ENCODE measurements at places on chromosomes 2 and 18.

DNA sequence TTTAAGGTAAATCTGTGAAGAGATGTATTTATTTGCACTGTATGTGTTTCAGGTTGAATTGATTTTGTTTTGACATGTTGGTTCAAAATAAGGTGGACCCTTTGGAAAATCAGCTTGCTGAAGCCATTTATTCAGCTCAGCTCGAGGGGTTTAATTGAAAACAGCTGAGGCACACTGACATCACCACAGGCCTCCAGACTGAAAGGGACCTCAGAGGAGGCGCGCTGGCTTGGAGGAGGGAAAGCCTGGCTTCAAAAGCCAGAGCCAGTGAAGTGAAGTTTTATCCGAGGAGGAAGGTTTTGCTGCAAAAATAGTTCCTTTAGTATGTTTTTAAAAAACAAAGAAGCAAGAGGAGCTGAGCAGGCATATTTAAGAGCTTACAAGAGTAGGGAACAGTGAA lies 26.9 kb upstream of the DNMT3A start:
- no peak for DNase-seq

GRCh38 chr2:171307560-171307959 lies 126.2 kb downstream of the METTL8 start:
- DNase-seq, result no peak

DNA sequence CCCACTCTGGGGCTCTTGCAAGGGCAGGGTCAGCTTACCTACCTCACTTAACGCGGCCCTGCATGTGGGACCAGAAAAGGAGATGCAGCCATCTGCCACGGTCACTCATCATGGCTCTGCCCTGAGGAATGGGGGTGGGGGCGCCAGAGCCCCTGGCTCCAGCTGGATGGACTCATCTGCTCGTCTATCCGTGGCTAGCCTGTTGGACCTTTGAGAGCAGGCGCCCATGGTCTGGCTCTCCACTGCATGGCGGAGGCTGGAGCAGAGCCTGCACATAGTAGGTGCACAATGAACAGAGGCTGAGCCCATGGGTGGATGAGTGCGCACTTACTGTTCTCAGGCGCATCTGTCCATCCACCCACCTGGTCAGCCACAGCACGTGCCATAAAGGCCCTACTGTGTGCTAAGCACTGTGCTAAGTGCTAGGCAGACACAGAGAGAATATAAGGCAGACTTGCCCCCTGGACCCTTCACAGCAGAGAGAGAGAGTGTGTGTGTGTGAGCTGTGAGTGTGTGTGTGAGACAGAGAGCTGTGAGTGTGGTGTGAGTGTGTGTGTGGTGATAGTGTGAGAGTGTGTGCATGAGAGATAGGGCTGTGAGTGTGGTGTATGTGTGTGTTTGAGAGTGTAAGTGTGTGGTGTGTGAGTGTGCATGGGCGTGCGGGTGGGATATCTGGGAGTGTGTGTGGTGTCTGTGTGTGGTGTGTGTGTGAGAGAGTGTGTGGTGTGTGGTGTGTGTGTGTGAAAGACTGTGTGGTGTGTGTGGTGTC lies 151.3 kb downstream of the TFCP2L1 start:
- no peak for DNase-seq

DNA sequence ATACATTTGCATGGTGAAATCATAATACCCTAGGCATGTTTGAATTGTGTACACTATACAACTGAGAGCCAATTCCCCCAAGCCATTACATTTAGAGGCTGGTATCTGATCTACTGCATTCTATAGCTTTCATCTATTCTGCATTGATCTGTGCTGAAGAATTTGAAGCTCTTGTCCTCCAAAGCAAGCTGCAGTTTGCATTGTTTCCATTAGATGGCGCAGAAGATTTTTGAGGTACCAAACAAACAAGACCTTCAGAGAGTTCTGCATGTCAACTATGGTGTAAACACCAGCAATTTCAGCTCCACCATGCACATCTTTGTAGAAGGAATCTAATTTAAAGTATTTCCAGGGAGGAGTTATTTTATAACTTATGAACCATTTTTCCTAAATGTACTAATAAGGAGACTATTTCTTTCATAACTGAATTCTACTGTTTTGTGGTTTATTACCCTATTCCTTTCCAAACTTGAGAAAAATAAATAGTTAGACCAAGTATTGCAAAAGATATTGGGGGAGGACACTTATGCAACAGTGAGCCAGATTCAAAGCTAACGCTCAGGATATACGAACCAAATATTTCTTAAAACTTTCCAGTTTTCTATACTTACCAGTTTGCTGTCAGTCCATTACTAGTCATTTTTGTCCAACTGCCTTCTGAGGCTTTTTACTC lies 761.8 kb upstream of the ACVR2A start:
- DNase-seq, result peak; percentile 60

GRCh38 chr2:208608122-208608835 lies 201.7 kb downstream of the PTH2R start:
- DNase-seq, result no peak

DNA sequence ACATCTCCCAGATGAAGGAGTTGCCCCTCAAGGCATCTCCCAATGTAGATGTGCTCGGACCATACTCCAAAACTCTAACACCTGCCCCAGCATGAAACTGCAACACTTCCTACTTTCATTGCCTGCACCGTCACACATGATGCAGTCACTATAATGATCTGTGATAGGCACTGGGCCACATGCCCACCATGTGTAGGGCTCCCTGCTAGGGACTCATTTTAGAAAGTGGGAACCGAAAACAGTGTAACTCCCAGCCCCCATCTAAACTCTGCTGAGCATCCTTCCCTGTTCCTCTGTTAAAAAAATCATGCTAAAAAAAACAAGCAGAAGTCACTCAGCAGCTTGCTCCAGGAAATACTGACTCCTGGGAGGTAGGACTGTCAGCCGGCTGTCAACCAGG lies 496.1 kb upstream of the RAB6C start:
- no peak for DNase-seq

DNA sequence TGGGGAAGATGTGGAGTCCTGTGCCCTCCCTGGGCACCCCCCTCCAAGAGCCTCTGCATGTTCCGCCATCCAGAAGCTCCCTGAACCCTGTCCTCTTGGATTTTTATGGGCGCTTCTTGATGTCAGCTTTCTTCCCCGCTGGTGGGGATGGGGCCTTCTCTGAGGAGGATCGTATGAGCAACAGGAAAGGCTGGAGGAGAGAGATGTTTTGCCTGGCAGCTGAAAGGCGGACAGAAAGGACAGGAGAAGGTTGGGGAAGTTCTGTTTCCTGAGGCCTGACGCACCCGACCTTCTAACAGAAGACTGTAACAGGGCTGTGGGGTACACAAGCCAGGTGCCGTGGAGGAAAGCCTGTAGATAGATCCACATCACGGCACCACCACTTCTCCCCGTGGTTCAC lies 238.8 kb downstream of the LDLRAD4 start:
- no peak for DNase-seq

- DNase-seq, result no peak
Measured at GRCh38 chr18:55253814-55254213, 294.6 kb upstream of the CCDC68 start.

- DNase-seq, result no peak
Measured at GRCh38 chr2:78978340-78978739, 47.2 kb upstream of the REG3G start.

- no peak for DNase-seq
Measured at GRCh38 chr2:28225473-28226080, 167.1 kb upstream of the FOSL2 start.

GRCh38 chr2:128746356-128746755 lies 427.7 kb upstream of the HS6ST1 start:
- no peak for DNase-seq

DNA sequence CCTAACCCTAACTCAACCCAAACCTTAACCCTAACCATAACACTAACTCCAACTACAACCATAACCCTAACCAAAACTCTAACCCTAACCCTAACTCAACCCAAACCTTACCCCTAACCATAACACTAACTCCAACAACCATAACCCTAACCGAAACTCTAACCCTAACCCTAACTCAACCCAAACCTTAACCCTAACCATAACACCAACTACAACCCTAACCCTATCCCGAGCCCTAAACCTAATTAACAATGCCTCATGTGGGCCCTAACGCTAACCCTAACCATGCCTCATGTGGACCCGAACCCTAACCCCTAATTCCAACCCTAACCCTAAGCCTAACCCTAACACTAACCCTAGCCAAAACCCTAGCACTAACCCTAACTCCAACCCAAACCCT lies 11.5 kb upstream of the GPR35 start:
- no peak for DNase-seq

- no peak for DNase-seq
Measured at GRCh38 chr2:241615041-241615440, 21.9 kb downstream of the THAP4 start.

DNA sequence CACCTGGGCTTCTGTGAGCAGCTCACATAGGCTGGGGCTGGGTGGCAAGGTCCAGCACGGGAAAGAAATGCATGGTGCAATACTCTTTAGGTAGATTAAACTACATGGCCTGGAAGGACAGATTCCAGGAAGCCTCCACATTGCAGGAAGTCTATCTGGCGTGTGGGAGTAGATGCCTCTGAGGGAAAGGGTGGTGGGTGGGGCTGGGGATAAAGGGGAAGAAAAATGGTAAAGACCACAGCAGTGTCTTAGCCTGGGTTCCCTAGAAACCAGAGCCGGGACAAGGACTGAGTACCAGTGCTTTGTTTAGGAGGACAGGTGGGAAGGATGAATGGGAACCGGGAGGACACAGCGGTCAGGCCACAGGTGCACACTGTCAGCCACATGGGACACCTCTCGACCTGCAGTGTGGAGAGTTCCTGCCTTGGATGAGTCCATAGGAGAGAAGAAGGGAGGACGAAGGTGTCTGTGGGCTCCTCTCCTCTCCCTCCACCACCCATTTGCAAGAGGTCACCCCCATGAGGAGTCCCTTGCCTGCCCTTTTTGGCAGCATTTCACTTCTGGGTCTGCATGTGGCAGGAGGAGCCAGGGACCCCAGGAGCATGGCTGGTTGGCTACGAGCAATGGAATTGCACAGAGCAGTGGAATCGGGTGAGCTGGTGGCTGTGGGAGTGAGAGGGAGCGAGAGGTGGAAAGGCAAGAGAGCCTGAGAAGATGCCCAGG lies 91.5 kb upstream of the HS6ST1 start:
- no peak for DNase-seq

DNA sequence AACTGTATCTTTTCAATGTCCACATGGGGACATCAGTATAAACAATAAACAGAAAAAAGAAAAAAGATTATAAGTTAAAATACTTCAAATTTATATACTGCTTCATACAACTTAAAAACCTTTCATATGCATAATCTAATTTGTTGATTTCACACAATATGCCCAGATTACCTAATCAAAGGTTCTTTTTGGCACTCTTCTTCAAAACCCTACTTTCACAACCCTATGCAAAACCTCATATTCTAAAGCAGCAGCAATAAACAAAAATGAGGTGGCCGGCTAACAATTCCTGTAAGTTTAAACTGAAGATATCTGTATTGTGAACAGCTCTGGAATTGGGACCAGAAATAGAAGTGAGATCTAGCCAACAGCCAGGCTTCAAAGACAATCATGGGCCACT lies 28.6 kb downstream of the STK17B start:
- no peak for DNase-seq

GRCh38 chr2:239257511-239257937 lies 143.3 kb downstream of the HDAC4 start:
- peak; percentile 38 for DNase-seq

DNA sequence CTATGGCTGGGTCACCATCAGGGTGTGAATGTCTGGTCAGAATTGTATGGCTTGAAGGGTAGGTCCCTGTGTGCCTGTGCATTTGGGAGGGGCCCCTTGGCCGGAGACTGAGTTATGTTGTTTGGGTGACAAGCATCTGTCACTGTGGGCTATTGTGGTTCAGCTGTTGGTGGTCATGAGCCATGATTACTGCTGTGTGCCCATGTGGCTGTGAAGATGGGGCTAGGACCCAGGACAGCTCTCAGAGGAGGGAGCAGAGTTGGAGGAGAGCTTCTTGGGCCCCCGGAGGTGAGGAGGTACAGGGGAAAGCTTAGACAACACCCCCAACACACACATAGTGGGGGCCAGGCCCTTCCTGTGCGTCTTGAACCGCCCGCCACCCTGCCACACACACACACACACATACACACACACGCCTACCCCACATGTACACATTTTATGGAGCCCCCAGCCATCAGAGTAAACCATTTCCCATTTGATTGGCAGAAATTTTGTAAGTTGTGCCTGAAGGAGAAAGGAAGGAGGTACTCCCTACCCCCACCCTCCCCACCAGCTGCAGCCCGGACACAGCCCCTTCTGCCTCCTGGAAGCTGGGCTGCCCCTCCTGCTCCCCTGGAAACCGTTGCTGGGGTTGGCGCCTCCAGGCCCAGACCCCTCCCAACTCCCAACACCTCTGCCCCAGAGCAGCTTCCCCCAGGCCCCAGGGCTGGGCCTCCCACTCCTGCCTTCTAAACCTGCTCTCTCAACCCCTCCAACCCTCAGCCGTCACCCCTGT lies 2.0 kb downstream of the GAREM2 start:
- no peak for DNase-seq

GRCh38 chr2:143603035-143603655 lies 473.9 kb downstream of the ARHGAP15 start:
- DNase-seq, result no peak

DNA sequence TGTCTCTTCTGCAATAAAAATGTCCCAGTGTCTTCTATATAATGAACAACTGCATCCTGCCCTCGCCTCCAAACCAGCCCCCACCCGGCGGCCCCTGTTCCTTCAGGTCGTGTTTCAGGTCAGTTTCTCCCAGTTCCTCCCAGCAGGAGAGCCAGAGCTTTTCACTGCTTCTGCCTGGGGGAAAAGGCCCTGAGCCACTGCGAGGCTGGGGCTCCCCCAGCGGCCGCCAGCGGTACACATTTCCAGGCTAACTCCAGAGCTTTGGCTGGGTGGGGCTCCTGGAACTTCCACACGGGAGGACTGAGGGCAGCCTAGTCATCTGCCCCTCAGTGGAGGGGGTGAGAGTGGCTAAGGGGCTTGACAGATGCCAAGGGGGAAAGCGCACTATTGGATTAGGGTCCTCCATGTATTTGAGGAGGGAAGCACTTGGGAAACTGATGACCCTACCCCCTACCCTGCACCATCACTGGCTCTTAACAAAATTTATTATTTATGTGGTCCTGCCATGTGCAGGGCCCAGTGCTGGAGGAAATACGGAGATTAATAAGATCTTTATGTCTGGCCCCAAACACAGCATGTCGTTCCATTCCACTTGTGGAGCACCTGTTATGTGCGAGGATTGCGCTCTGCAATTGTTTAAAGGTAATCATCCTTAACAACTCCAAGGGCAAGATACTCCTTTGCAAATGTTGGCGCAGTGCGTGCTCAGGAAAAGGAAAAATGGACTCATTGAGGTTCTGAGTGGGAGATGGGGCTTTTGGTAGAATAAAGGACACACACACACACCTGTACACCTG lies 17.3 kb upstream of the CYS1 start:
- DNase-seq, result no peak

- DNase-seq, result no peak
Measured at GRCh38 chr2:124580263-124580662, 555.2 kb downstream of the CNTNAP5 start.

- DNase-seq, result no peak
Measured at GRCh38 chr2:99150706-99151105, 4.0 kb downstream of the TSGA10 start.
